ENCODE measurements at places on chromosomes 11 and 22.

GRCh38 chr22:36452250-36452977 lies 29.0 kb downstream of the TXN2 start:
- DNase-seq, result no peak

DNA sequence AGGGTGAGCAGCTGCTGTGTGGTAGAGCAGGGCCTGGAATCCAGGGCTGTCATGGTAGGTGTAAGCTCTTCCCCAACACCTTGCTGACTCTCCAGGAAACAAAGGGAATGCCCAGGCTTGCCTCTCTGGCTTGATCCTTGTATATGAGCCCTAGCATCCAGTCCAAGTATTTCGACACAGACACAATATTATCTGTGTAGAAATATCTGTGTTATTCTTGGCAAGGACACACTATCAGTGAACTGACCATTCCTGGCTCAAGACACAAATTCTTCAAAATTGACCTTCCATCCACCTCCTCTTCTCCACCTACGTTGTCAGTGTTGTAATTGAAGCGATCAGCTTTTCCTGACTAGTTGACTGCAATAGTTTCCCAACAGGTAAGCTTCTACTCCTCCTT lies 312.0 kb upstream of the NARS2 start:
- no peak for DNase-seq

DNA sequence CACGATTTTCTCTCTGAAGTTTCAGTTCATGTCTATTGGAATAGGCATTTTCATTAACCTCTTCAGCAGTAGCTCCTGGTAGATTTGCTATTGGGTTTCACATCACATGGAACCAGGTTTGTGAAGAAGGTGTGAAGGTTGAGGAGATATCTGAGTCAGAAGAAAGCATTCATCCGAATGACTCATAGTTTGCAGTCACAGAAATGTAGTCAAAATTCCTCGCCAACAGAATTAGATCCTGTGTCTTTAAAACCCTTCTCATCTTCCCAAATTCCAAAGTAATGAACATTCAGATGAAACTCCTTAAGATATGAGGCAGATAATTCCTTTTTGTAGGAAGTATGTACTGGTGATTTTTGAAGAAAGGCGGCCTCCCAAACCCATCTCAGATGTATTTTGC lies 125.0 kb upstream of the LARGE1 start:
- no peak for DNase-seq

DNA sequence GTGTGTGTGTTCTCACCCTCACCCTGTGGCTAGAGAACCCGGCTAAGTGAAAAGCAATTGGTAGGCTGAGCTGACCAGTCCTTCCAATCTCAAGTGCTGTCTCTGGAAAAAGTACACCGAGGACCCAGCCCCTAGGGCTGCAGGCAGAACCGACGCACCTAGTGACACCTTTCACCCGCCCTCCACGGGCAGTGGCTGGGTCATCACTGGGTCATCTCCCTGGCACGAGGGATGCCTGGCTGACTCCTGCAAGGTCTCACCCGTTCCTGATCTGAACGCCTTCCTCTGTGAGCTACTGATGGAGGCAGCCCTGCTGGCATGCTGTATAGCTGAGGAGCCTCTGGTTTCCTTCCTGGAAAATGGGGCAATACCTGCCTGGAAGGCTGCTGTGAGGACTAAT lies 311.5 kb downstream of the NTM start:
- DNase-seq, result no peak

Data from endothelial cell of umbilical vein (primary cell).